ENCODE measurements at places on chromosomes 6 and 20.
A peak's percentile ranks its signal among the peaks of the same experiment; 100 is the strongest.

DNA sequence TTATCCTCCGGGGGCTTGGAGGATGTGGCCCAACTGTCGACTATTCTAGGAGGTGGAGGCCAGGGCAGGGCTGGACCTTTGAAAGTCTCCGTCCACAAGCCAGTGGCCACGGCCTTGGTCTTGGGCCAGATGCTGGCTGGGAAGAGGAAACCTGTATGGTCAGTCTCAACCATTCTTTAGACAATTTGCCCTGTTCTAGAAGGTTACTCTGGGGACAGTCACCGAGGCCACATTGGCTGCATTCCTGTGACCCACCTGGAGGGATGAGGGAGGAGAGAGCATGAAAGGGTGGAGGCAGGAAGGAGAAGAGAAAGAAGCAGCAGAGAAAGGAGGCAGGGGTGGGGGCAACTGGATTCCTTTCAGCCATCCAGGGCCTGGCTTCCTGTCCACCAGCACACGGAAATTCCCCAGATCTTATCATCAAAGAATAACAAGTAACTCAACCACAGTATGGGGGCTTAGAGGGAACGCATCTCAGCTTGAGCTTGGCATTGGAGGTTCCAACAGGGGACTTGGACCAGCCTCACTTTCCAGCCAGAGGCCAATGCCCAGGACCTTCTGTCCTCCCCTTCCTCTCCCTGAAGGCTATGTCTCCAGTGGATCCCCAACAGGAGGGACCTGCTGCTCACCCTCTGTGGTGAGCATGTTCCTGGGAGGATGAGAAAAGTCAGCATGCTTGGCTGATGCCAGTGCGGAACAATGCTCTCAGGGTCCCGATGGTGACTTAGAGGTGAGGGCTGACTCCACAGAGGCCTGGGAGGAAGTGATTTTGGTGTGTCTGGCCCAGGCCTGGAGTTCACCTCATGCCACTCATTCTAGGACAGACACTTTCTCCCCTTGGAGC lies 30.4 kb downstream of the TGM2 start:
- no peak for DNase-seq

GRCh38 chr20:8867038-8867740 lies 201.7 kb upstream of the PLCB4 start:
- no peak for DNase-seq

DNA sequence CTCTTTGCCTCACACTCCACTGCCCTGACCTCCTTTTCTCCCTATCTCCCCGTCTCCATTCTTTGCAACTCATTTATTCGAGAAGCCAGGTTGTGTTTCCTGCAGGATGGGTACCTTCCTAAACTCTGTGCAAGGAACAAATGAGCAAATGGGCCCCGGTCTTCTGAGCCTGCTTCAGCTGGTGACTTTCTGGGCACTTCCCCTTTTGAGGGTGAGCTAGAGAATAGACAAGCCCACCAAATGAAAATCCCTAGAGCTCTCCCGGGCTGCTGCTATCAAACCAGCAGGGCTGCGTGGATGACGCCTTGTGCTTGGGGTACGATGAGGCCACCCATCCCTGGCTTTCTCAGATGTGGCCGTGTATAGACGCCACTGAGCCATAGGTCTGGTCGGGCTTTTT lies 91.0 kb upstream of the FOXA2 start:
- DNase-seq: no peak

- DNase-seq: no peak
Measured at GRCh38 chr6:112933947-112934346, 586.8 kb downstream of the RFPL4B start.

- DNase-seq: no peak
Measured at GRCh38 chr20:59696476-59696875, 92.1 kb downstream of the PHACTR3 start.

DNA sequence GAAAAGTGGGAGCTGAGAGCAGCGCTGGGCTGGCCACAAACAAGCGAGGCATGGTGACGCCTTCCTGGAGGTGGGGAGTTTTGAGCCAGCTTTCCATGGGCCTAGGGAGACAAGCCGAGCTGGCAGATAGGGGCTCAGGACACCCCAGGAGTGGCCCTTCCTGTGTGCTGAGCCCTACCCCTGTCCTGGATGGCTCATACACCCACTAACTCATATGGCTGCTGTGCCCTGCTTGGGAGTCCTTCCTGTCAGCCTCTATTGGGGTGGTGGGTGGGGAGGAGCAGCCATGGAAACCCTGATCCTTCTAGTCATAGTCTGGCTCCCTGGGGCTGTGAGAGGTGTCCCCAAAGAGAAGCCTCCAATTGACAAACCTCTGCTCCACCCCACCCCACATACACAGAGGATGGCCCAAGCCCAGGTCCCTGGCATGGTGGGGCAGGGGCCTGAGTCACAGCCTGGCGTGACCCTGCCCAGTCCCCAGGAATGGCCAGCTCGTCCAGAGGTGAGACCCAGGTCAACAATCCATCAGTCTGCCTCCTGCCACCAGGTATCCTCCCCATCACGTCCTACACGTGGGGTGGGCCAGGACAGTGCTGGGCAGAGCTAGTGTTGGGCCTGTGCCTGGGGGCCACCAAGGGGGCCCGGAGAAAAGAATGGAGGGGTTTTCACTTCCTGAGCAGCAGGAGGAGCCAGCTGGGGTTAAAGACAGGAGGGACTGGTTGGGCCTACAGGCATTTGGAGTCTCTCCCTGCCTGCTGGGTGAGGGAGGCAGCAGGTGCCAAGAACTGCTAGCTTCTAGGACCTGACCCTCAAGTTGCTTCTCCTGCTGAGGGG lies 52.2 kb downstream of the MRPL14 start:
- no peak for DNase-seq

GRCh38 chr20:35942243-35942642 lies 12.1 kb downstream of the SCAND1 start:
- no peak for DNase-seq

DNA sequence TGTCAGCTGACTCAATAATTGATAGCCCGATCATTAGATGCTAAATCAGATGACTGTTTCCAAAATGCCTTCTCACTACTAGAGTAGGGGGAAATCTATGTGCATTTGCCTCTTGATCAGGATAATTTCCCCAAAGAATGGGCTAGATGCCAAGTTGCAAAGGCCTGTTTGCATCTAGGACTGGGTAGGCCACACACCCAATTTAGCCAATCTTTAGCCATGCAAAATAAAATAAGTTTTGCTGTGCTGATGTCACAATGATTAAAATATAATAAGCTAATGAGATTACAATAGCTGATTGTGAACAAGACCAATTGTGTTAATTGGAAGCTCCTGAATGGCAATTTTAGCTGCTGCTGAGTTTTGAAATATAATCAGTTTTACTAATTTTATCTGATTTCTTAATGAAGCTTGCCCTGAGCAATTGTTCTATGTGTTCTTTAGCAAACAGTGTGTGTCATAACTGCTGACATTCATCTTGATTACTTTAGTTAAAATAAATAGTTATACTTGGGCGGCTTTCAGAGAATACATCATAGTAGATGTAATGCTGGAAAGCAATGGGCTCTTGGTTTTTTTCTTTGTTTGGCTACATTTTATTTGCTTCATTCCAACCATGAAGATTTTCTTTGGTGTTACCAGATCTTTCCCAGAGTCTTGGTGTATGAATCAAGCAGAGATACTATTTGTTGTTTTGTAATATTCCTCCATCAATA lies 973.2 kb upstream of the SLC35B3 start:
- no peak for DNase-seq

DNA sequence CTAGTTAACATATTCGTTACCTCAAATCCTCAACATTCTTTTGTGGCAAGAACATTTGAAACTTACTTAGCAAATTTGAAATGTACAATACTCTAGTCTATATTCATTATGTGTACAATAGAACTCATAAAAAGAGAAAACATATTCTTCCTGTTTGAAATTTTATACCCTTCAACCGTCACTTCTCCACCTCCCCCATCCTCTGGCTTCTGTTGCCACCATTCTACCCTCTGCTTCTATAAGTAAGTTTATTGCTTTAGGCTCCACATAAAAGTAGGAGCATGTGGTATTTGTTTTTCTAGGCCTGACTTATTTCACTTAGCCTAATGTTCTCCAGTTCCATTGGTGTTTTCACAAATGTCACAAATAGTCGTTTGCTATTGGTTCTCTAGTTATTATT lies 205.3 kb downstream of the TENT5A start:
- DNase-seq: no peak

DNA sequence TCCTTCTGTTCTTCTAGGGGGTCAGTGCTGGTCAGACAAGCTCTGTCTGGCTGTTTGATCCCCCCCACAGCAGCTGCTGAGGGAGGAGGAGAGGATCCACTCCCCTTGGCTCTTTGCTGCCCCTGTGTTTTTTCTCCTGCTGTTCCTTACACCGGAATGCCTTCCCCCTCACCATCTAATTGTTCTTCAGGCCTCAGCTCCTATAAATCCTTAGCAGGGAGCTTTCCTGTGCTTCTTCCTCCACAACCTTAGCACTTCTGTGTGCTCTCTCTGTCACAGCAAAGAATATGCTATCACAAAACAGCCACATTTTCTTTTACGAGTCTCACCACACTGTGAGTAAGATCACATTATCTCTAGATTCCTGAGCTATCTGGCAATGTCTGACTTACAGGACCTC lies 196.6 kb downstream of the OTOR start:
- DNase-seq: no peak

DNA sequence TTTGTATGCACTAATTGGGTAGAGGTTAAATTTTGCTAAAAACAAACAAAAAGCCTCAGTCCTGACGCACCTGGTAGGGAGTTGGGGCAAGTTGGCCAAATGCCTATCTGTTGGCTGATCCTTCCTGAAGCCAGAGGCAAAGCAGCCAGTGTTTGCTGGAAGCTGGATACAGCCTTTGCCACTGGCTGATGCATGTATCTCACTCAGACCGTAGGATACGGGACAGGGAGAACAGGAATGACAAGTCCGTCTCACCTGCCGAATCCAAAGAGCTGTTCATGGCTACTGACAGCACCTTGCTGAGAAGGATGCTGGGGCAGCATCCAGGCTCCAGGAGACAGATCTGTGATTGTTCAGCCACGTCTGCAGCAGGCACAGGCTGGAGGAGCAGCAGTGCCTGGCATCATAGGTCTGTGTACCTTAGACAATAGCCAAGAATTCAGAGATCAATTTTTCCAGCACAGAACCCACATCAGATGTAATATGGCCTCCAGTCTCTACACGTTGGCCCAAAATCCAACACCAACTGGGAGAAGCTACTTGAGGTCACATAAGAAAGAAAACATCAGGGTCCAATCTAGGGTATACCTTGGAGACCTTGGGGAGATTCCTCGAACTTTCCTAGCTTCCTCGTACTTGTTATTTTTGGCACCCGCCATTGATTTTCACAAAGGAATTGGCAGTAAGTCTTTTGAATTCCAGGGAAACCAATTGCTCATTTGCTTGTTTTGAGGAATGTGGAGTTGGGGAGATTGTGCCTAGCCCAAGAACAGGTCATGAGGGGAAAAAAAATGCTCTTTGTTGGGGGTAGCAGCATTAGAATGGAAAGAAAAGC lies 108.5 kb upstream of the ARMC2 start:
- DNase-seq: no peak

- no peak for DNase-seq
Measured at GRCh38 chr6:73290435-73290834, 27.4 kb upstream of the KHDC1 start.

DNA sequence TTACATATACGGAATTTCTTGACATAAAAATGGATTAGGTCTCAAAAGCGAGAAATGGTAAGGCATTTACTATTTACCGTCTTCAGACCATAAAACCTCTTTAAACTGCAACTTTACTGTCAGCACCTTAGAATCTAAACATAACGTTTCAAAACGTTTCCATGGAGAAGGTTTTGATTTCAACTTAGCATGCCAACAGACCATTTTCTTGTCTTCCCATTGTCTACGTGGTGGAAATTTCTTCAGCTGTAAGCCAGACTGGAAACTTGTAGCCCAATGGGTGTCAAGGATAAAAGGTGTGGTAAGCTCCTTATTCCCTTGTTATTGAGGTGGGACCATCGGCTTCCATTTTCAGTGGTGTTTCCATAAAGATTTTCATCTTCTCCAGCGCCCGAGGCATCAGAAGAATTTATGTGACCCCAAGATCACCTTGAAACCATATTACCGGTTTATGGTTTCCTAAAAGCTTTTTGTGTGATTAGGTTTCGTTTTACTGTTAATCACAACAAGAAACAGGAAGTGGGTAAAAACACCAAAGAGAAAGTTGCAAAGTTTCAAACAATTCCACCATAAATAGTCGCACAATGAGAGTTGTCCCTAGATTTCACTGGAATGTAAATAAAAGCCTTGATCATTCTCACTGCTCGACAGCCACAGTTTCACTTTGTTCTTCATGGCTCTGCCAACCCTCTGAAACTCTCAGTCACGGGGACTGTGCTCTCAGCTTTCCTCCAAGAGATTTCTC lies 63.0 kb upstream of the CD2AP start:
- DNase-seq: peak; percentile 43

DNA sequence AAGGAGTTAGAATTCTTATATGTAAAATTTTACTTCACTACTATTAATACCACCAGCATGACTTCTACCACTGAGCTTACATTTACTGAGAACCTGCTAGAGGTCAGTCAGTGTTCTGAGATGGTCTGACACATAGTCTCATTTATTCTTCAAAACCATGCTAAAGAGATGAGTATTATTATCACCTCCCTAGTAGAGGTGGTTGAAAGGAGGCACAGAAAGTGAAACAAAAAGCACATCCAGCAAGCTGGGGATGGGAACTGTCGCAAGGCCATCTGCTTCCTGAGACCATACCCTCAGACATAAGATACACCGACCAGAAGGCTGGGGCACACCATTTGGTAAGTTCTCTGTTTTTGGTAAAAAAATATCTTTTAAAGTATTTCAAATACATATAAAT lies 137.7 kb downstream of the INSM1 start:
- DNase-seq: peak; percentile 12

DNA sequence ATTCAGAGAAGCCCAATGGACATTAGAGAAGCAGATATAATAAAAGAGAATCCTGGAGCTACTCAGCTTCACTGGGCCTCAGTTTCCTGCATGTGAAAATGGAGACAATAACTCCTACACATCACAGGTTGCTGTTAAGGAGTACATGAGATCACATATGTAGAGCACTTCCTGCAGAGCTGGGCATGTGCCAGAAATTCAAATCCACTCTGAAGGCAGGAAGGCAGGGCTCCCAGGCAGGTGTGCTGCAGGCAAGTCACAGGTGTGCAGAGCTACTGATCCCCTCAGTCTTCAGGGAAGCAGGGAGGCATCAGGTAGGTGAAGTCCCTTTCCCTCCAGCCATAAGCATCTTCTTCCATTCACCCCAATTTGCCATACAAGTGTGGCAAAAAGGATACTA lies 48.0 kb downstream of the DST start:
- DNase-seq: no peak

DNA sequence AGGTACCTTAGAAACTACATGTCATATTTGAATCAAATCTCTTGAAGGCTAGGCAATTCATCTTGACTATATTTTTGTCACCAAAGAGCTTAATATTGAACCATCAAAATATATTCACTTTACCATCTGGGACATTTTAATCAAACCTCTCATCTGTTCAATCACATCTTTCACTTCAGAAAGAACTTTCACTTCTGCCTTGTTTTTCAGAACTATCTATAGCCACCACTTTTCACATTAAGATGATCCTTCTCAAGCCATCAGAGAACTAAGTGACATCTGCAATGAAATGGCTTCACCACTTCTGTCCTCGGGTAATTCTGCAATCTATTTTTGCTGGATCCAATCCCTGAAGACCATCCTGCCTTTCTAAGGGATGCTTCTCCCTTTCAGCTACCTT lies 57.8 kb downstream of the OR2B2 start:
- DNase-seq: no peak

Data from immature natural killer cell (primary cell).